ENCODE measurements at places on chromosomes 12 and 14. TPM values are rescaled to one million over a fixed set of nuclear protein-coding genes. Genes with fewer than 3 reads are reported as not detected.

The PA2G4 gene
- 72.7 TPM for total RNA-seq

The ZNF891 gene
- 5.0 TPM for total RNA-seq

The CLEC1B gene
- total RNA-seq, result 0.35 TPM

The ALG10 gene
- 26.0 TPM for total RNA-seq

The GUCY2C gene
- total RNA-seq, result 0.15 TPM

The NDUFB1 gene
- 54.1 TPM for total RNA-seq

The RIC8B gene
- total RNA-seq, result 23.1 TPM

The ERBB3 gene
- total RNA-seq, result 3.8 TPM

The TPCN1 gene
- total RNA-seq, result 21.4 TPM

The PHC1 gene
- 27.7 TPM for total RNA-seq

The CEBPE gene
- not detected for total RNA-seq

The NUP37 gene
- total RNA-seq, result 17.8 TPM

The NINJ2 gene
- 0.97 TPM for total RNA-seq

The KRT78 gene
- total RNA-seq, result not detected

The PLD4 gene
- 1.3 TPM for total RNA-seq

The ALDH1L2 gene
- 1.2 TPM for total RNA-seq

The TRIM9 gene
- 7.6 TPM for total RNA-seq

The FBLN5 gene
- total RNA-seq, result 304 TPM

The GLS2 gene
- not detected for total RNA-seq

The BATF gene
- not detected for total RNA-seq

The TMEM132D gene
- total RNA-seq, result not detected

The PLXNC1 gene
- 18.8 TPM for total RNA-seq

The FLRT2 gene
- 5.4 TPM for total RNA-seq

The SLC7A8 gene
- total RNA-seq, result 152 TPM

The KITLG gene
- 40.4 TPM for total RNA-seq

The ABCD2 gene
- total RNA-seq, result 3.5 TPM

The PPFIBP1 gene
- 96.0 TPM for total RNA-seq

The OR6C2 gene
- total RNA-seq, result not detected

The PLCZ1 gene
- total RNA-seq, result not detected

The KLRG1 gene
- 1.5 TPM for total RNA-seq

The SYNDIG1L gene
- total RNA-seq, result not detected
